Activated CD4-positive, CD25-positive, alpha-beta regulatory T cell (primary cell): ENCODE measurements at places on chromosomes 11 and 22.
A peak's percentile ranks its signal among the peaks of the same experiment; 100 is the strongest.

DNA sequence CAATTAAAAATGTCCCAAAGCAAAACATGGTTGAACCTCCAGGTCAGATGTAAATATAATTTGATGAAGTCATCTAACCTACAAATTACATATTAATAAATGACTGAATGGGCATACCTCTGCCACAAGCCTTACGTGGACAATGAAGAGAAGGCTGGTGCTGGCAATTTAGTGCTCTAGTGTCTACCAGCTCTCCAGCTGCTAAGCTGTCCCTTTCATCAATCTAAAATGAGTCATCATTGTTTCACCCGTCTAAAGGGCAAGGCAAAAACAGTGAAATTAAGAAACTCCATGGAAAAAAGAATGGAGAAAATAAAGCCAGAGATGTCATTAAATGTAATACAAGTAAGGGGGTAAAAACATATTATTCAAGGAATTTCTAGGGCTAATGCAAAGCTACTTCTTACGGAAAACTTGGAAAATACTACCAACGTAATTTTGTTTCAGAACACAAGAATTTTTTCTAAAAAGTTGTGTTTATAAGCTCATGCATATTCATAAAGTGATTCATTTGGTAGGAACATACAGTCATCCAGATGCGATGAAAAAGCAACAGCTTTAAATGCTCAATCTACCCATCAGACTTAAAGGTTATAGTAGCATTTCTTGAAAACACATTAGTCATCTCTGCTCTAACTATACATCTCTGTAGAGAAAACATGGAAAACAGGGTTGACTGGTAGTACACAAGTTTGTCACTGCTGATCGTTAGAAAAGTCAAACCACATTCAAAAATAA, 71.5 kb downstream of the SIK3 start:
- no peak for DNase-seq

DNA sequence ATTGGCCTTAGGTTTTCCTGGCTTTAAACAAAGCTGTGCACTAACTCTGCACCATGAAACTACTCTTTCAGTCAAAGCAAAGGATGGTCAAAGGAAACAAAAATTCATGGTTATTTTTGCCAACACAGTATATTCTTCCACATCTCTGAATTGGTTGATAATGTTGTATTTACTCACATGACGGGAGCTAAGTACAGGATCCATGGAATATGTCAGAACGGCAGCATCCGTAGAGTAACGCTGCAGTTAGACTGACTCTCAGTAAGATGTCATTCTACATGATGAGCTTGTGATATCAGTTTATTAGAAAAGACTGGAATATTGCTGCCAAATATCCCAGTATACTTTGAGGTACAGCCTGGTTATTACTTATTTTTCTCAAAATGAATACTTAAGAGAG, 172.1 kb downstream of the PGR start:
- no peak for DNase-seq

- DNase-seq = no peak
Measured at GRCh38 chr11:10934293-10934860, 76.5 kb upstream of the ZBED5 start.

- DNase-seq = peak; percentile 68
Measured at GRCh38 chr11:73980001-73980961, 2.4 kb downstream of the UCP2 start.

- DNase-seq = no peak
Measured at GRCh38 chr11:9176550-9176949, 85.2 kb upstream of the SCUBE2 start.

GRCh38 chr11:64372802-64373597, 14.0 kb downstream of the RPS6KA4 start:
- no peak for DNase-seq

- no peak for DNase-seq
Measured at GRCh38 chr11:88357323-88358039, 19.9 kb upstream of the CTSC start.

DNA sequence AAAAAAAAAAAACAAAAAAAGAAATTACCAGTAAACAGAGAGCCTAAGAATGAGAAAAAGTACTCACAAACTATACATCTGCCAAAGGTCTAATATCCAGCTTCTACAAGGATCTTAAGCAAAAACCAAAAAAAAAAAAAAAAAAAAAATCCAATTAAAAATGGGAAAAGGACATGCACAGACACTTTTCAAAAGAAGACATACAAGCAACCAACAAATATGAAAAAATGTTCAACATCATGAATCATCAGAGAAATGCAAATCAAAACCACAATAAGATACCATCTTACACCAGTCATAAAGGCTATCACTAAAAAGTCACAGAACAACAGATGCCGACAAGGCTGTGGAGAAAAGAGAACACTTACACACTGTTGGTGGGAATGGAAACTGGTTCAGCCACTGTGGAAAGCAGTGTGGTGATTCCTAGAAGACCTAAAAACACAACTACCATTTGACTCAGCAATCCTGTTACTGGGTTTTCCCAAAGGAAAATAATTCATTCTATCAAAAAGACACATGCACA, 18.3 kb downstream of the MS4A6A start:
- DNase-seq = no peak

DNA sequence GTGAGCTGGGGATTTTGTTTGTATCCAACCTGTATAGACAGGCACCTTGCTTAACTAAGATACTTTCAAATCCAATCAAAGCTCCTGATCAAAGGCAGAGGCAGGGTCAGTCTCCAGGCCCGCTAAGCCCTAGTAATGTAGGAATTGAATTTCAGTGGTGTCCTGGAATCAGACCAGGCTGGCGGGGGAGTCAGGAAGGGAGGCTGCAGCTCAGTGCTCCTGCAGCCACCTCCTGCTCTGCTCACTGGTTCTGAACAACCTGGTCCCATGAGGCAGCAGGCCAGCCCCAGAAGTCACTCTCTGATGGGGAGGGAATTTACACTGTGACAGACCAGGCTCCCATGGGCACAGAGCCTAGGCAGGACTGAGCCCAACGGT, 38.5 kb upstream of the GALNT18 start:
- no peak for DNase-seq

- no peak for DNase-seq
Measured at GRCh38 chr11:61914471-61915171, 2.7 kb downstream of the RAB3IL1 start.

DNA sequence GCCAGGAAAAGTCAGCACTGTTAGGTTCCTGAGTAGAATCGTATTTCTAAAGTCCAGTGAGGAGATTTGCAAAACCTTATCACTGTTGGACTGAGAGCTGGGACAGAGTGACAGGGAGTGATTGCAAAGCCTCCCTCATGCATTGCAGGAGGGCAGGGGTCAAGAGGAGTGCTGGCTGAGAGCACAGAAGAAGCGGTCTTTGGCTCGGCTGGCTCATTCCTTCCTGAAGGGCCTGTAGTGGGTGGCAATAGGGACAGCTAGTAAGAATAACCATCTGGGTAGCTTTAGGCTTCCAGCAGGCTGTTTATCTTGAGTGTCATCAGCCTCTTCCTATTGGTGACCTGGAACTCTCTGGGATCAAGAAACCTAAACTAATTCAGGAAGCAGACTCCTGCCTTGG, 53.4 kb downstream of the CD44 start:
- DNase-seq = no peak

- DNase-seq = no peak
Measured at GRCh38 chr11:86938900-86939880, 16.0 kb downstream of the FZD4 start.

GRCh38 chr11:71285111-71285510, 32.7 kb upstream of the SHANK2 start:
- no peak for DNase-seq

- DNase-seq = no peak
Measured at GRCh38 chr22:46044621-46045458, 67.9 kb upstream of the WNT7B start.

DNA sequence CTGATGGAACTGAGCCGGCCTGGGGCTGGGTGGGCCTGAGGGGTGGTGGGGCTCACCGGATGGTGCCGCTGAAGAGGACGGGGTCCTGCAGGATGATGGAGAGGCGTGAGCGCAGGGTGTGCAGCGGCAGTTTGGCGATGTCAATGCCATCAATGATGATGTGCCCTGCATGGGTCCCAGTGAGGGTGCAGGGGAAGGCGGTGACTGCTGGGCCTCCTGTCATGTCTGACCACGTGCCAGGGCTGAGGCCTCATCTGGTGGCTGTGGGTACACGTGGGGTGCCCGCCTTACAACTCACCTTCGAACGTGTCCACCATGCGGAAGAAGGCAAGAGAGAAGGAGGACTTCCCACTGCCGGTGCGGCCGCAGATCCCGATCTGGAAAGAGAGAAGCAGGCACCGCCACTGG, 7.1 kb upstream of the KCNJ11 start:
- DNase-seq = no peak

GRCh38 chr22:17164392-17165024, 5.4 kb upstream of the HDHD5 start:
- DNase-seq = no peak

- no peak for DNase-seq
Measured at GRCh38 chr22:44892243-44892642, 117.6 kb downstream of the PHF21B start.

- no peak for DNase-seq
Measured at GRCh38 chr11:119339589-119340334, 921 bp downstream of the C1QTNF5 start.

- no peak for DNase-seq
Measured at GRCh38 chr11:64136765-64137441, 29.0 kb downstream of the MACROD1 start.

GRCh38 chr11:67648140-67648795, 2.3 kb downstream of the ACY3 start:
- no peak for DNase-seq

DNA sequence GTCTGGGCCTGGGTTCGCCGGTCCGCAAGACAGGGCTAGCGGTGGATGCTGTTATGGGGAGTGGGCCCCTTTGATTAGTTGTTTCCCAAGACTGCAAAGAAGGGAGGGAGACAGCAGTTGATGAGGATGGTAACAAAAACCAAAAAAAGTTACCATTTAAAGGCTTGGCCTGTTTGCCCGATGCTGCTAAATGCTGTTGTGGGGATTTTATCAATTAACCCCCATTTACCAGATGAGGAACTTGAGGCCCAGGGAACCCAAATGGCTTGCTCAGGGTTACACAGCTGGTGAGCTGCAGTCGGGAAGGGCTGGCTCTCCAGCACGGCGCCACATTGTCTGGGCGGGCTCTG, 3.4 kb downstream of the TRPT1 start:
- no peak for DNase-seq

DNA sequence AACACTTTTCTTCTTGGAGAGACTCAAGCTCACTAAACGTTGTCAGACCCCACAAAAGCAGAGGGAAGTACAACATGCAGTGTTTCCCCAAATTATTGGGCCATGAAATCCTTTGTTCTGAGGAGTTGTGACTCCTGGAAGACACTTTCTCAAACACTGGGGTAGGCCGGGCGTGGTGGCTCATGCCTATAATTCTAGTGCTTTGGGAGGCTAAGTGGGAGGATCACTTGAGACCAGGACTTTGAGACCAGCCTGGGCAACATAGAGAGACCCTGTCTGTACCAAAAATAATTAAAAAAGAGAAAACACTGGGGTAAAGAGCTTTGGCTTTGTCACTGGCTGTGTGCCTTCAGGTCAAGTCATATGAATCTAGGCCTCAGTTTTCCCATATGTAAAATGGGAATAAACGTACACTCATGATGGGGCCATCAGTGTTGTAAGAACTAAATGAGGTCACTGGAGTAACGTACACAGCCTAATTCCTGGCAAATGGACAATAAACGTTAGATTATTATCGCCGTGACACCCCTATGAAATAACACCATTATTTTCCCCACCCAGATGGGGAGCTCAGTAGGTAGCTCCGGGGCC, 92.0 kb downstream of the RRM1 start:
- no peak for DNase-seq

GRCh38 chr11:115238791-115239190, 265.4 kb downstream of the CADM1 start:
- DNase-seq = no peak

DNA sequence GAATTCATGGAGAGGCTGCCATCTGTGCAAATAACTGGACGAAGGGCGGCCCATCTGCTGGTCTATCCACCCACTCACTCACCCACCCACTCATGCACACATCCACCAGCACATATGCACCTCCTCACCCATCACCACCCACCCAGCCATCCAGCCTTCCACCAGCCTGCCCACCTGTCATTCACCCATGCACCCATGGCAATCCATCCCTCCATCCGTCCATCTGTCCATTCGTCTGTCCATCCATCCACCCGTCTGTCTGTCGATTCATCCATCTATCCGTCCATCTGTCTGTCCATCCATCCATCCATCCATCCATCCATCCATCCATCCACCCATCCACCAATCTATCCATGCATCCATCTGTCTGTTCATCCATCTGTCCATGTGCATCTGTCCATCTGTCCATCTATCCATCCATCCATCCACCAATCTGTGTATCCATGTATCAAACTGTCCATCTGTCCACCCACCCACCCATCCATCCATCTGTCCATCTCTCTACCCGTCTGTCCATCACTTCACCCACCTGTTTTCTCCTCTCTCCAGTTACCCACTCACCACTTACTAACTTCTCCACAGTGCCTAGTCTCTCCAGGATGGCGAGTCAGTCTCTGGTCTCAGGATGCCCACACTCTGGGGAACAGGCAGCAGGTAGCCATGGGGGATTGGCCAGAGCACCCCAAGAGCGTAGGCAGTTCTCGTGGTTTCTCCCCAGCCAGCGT, 8.9 kb downstream of the TRPM5 start:
- no peak for DNase-seq

GRCh38 chr11:28464252-28464867, 356.2 kb downstream of the METTL15 start:
- no peak for DNase-seq

DNA sequence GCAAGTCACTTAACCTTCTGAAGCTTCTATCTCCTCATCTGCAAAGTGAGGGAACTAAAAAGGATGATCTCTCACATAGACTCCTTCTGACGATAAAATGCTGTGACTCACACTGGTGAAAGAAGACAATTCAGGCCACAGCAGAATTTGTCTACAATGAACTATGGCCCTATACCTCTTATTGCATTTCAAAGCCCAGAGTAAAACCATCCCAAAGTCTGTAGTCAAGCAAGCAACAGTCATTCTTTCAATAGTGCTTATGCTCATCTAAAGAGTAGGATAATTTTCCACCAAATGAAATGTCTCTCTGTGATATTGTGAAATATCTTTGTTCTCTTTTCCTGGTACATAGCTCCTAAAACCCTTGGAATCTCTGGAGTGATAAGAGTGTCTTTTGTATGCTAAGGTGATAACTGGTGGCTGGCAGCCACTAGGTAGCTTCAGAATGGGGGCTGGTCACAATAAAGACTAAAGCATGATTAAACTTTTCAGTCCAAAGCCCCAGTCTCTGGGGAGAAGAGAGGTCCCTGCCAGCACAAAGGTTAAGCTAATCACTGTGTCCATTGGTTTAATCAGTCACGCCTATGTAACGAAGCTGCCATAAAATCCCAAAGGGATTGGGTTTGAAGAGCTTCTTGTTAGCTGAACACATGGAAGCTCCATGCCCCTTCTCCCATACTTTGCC, 30.8 kb downstream of the SYTL2 start:
- no peak for DNase-seq

- peak; percentile 35 for DNase-seq
Measured at GRCh38 chr11:111454561-111455192, 57.5 kb downstream of the BTG4 start.
